AG08395 (cell line): ENCODE measurements at places on chromosomes 2 and 18.
A peak's percentile ranks its signal among the peaks of the same experiment; 100 is the strongest.

- peak; percentile 41 for DNase-seq
Measured at GRCh38 chr2:8115966-8116365, 565.9 kb upstream of the ID2 start.

- no peak for DNase-seq
Measured at GRCh38 chr18:40613721-40614120, 1341.3 kb upstream of the PIK3C3 start.

DNA sequence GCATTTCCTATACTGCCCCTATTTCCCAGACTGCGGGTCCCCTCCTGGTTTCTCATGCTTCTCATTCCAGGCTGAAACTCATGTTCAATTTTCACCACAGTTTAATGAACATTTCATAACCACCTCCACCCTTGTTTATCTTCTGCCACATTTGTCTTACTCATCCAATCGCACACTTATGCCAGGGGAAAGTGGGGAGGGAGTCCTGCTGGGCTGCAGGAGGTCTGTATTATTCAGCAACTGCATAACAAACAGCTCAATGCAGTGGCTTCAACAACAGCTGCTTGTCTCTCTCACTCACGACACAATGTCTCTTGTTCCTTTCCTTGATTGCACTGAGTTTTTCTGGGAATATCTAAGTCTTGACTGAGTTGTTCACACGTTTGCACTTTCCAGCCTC, 106.0 kb downstream of the ZNF519 start:
- no peak for DNase-seq

- DNase-seq = no peak
Measured at GRCh38 chr2:128465246-128466170, 146.8 kb upstream of the HS6ST1 start.

- DNase-seq = no peak
Measured at GRCh38 chr2:143885461-143885860, 634.5 kb downstream of the ZEB2 start.

GRCh38 chr18:48142994-48143393, 212.5 kb upstream of the SMAD2 start:
- no peak for DNase-seq

GRCh38 chr2:179140571-179140970, 90.6 kb upstream of the CCDC141 start:
- DNase-seq = no peak

GRCh38 chr2:10832203-10832936, 19.8 kb upstream of the PDIA6 start:
- DNase-seq = peak; percentile 89

DNA sequence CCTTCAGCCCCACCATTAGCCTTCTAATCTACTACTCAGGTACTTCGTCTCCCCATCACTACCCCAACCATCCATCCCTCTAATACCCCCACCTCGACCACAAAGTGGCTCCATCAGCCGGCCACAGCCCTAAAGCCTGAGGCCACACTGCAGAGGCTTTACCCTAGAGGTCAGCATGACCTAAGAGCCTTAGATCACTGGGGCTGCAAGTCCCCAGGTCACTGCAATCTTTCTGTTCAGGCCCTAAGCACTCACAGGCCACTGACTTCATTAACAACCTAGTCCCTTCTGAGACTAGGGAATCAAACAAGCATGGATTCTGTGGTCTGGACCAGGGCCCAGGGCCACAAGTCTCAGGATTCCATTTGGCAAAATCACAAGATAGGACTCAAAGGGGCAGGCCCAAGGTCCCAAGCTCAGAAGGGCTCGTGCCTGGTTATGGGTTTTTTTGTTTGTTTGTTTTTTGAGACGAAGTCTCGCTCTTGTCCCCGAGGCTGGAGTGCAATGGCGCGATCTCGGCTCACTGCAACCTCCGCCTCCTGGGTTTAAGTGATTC, 37.0 kb upstream of the PKDCC start:
- peak; percentile 85 for DNase-seq

DNA sequence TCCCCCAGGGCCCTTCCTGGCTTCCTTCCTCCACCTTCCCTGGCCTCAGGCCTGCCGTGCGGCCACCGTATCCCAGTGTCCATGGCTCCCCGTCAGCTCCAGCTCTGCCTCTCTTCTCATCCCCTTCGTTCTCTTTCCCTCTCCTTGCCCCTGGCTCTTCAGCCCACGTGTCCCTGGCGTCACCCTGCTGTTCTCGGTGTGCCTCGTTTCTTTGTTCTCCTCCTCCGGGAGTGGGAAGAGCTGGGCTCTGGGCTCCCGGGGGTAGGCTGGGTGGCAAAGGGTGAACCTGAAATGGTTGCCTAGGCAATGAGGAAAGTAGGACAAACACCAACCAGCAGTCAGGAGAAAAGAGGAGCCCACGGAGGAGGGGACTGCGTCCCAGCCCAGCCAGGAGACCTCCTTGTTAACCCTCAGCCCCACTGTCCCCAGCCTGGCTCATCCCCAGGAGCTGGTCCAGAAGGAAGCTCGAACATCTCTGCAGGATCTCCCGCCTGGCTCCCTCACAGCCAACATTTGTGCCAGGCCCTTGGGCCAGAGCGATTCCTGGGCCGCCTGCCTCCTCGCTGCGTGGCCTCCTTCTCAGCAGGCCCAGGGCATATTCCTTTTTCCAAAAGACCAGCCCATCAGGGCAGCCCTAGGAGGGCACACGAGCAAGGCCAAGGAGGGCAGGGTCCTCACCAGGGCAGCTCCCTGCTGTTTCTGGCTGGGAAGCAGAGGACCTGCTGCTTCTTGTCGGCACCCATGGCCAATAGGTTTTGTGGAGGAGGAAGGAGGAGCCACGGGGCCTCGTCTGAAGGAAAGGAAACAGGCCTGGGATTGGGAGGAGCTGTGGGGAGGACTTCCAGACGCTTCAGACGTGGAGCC, 30.9 kb upstream of the DNMT3A start:
- DNase-seq = no peak

- no peak for DNase-seq
Measured at GRCh38 chr2:168662651-168663208, 139.7 kb upstream of the NOSTRIN start.

- DNase-seq = no peak
Measured at GRCh38 chr2:239892441-239893235, 132.5 kb downstream of the NDUFA10 start.

GRCh38 chr2:12296915-12297314, 419.8 kb upstream of the TRIB2 start:
- DNase-seq = no peak

- no peak for DNase-seq
Measured at GRCh38 chr18:55735969-55736368, 148.0 kb upstream of the TCF4 start.

GRCh38 chr2:214088536-214088935, 322.3 kb upstream of the VWC2L start:
- no peak for DNase-seq

DNA sequence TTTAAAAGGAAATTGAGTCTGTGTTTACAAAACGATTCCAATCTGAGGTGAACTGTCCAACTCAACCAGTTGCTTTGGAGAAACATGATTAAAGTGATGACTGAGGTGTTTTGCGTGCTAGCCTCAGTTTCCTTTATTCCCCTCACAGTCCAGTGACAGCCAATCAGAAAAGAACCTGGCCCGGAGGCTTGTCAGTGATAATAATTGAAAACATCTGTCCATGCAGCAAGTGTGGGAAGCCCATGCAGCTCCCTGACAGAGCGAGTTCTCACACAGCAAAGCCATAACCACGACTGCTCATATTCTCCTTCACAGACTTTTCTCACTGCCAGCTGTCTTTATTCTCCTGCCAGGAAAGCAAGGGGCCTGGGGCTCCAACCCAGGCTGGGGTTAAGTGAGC, 613.4 kb downstream of the ARHGAP15 start:
- peak; percentile 47 for DNase-seq

- peak; percentile 7 for DNase-seq
Measured at GRCh38 chr18:69172046-69172445, 228.6 kb upstream of the DOK6 start.

DNA sequence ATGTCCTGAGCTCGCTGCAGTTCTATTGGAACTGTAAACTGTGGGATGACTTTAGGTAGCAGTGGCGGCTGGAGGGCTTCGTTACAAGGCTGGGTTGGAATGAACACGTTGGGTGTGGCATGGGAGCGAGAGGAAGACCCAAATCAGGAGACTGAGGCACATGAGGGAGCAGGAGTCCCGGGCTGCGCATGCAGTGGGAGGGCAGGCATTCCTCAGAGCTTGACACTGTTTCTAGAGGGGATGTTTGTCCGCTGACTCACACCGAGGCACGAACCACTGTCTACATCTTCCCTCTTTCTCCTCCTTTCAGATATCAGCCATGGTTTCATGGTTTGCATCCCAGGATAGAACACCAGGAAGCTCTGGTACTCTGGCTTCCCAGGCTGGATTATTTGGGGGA, 40.6 kb upstream of the LAMA1 start:
- peak; percentile 58 for DNase-seq

DNA sequence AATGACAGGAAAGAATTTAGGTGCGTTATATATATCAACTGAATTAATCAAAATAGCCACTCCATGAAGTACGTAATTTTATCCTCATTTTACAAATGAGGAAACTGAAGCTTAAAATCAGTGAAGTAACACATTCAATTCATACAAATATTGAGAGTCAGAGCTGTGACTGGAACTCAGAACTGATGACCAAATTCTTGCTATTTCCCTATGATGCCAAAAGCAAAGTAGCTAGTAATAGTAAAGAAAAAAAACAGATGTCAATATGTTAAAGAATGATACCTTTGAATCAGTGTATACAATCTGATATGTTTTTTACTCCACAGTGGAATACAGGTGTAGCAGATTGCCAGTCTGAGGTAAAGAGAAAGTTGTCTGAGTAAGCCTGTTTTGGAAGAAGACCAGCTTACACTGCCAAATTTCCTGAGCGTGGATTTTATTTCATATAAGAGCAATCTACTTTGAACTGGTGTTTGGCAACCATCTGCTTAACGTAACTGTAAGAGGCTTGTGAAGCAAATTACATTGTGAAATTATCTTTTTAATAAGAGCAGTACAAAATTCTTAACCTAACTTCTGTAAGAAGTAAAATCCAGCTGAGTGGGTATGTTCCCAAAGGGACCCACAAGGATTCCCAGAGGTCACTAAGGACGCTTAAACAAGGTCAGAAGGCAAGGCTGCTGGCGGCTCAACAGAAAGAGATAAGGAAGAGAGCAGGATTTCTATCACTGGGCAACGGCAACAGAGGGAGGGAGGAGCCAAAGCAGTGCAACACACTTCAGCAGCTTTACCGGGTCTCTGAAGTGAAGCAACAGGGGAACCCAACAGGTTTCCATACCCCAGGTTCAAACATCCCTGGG, 85.6 kb downstream of the IKZF2 start:
- peak; percentile 10 for DNase-seq

DNA sequence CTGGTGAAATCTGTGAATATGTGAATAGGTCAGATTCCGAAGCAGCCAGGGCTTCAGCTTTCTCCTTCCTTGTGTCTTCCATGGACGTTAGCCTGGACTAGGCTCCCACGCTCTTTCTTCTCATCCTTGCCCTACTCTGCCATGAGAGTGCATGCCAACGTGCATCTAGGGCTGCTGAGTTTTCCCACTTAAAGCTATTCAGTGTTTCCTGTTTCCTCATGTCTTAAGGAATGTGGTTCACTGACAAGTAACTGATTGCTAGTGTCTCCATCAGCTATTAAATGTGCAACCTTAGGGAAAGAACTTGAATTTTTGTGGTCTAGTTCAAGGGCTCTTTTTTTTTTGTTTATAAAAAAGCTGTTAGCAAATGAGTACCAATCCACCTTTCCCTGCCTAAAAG, 642.3 kb upstream of the LINC00305 start:
- DNase-seq = no peak

DNA sequence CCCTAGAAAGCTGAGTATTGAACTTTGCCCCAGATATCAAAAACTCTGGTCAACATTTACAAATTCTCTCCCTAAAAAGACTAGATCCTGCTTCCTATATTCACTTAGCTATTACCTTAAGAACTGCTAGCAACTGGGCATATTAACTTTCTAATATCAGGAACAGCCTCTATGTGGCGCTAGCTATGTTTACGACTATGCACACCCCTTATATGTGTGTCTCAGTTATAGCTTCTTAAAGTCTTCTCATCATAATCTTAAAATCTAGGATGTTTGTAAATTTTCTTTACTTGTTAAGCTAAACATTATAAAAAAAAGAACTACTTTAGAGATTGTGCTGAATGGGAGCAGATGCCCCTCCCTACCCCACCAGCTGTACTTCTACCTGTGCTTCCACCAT, 1.7 kb upstream of the STAMBP start:
- DNase-seq = no peak

GRCh38 chr18:12041561-12041960, 52.1 kb upstream of the ANKRD62 start:
- peak; percentile 78 for DNase-seq

GRCh38 chr2:166388481-166389070, 12.8 kb upstream of the SCN9A start:
- no peak for DNase-seq

- DNase-seq = no peak
Measured at GRCh38 chr18:24885276-24885675, 424.8 kb downstream of the HRH4 start.

DNA sequence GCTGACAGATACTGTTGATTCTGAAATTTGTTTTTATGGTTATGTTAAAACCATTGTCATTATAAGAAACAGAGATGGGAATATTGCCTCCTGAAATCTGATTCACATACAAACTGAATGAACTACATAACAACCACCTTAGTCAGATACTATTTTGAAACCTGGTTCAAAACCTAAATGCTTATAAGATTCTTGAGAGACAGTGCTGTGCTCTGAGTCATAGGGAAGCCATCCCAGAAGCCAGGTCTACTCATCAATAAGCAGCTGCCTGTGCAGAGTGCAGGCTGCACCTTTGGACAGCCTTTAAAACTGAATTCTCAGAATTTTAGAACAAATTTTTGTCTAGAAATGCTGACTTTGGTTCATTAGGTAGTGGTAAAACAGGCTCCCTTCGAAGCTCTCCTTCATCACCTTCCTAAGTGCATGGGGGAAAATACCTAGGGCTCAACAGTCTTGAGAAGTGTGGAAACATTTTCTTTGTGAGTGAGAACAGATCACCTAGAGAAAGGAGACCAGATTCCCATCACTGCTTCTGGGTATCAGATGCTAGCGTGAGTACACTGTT, at the start of gene SERPINB7:
Gene SERPINB7 (plus strand): TSS at position 253 of the 565 bp plus-strand sequence. CDS start 6,955 bp downstream, outside the sequence.
- peak; percentile 79 for DNase-seq

DNA sequence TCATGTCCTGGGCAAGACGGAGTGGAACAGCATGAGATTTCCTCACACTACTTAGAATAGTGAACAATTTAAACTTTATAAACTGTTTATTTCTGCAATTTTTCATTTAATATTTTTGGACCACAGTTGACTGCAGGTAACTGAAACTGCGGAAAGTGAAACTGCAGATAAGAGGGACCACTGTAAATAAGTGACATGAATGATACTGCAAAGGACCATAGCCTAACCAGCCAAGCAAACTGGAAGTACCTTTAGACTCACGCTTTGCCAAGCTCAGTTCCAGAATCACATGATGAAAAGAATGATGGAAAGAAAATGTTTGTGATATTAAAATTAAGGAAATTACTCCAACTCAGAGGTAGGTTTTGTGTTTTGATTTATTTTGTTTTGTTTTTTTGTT, 94.6 kb upstream of the ITGA4 start:
- DNase-seq = no peak

GRCh38 chr2:136195226-136195625, 77.3 kb upstream of the CXCR4 start:
- no peak for DNase-seq

DNA sequence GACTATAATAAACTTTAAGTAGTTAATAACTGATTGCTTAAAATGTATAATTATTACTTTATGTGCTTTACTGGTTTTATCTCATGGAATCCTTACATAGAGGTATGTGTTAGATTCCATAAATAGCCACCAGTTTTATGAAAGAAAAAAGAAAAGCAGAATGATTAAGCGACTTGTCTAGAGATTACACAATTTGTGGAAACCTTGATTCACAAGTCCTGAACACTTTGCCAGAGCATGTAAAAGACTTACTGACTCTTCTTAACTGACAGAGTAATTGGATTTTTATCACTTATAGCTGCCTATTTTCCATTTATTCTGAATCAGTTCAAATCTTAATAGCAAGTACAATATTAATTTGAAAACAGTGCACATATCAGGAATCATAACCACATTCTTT, 448.7 kb upstream of the NETO1 start:
- DNase-seq = no peak
